Kidney (tissue), 22 donors: ENCODE measurements at places on chromosomes 2 and 18. TPM values are rescaled to one million over a fixed set of nuclear protein-coding genes. Genes with fewer than 3 reads are reported as not detected.

- no peak for DNase-seq
These were observed 62.2 kb downstream of the PTRHD1 start for GRCh38 chr2:24731040-24731439.

DNA sequence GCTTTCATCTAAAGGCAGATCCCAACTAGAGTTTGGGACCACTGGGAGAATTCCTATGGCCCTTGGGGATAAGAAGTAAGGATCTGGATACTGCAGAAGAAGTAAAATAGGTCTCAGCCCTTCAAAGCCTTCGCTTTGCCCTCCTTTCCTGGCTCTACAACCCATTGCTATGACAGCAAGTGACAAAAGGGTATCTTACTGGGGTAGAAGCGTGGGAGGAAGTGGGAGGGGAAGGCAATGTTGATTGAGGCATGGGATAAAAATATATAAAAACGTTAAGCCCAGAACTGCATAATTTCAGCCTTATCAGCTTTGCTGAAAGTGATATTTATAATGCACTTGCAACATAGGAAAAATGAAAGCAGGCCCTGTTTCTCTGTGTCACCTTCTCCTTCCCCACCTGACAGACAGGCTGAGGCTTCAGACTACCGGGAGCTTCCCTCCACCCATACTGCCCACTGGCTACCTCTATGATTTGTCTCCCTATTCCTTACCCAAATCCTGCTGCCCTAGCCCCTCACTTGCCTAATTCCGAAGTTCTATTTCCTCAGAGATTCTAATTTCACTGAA, 14.9 kb upstream of the SOS1 start:
- no peak for DNase-seq

DNA sequence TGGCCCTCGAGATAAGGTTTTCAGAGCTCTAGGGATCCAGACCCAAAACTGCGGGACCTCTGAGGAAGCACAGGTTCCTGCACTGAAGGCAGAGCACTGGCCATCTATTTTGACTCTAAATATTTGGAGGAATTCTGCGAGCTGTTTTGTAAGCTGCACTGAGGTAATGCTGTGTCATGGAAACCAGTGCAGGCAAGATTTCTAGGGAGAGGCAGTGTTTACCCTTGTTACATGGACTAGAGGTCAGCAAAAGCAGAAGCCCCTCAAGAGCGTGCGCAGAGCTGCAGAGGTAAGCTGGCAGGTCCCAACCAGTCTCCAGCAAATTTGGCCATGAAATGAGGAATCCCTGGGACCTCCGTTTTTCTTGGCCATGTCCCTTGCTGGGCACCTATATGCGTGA, 137.3 kb downstream of the RNF152 start:
- no peak for DNase-seq

The CRYBA2 gene
- not detected for total RNA-seq

The TLK1 gene
- total RNA-seq = 80.3 TPM
